Smooth muscle cell of the coronary artery (primary cell): ENCODE measurements at places on chromosomes 3 and 15. TPM values are rescaled to one million over a fixed set of nuclear protein-coding genes. Genes with fewer than 3 reads are reported as not detected.

AGBL1 gene
- total RNA-seq, result not detected in 2 replicates

GHRL gene
- 0.30 TPM in 1 of 2 replicates, not detected in the other for total RNA-seq

NOX5 gene
- total RNA-seq, result 0.08 and 0.12 TPM in 2 replicates

PLXNA1 gene
- 44.6 and 100 TPM in 2 replicates for total RNA-seq

B3GALNT1 gene
- 8.2 and 37.6 TPM in 2 replicates for total RNA-seq

LDHAL6B gene
- total RNA-seq, result not detected in 2 replicates

AQP9 gene
- 0.23 TPM in 1 of 2 replicates, not detected in the other for total RNA-seq

ADPRH gene
- total RNA-seq, result 0.70 and 2.2 TPM in 2 replicates

PBRM1 gene
- total RNA-seq, result 37.8 and 46.1 TPM in 2 replicates

NEDD4 gene
- total RNA-seq, result 13.5 and 21.1 TPM in 2 replicates

CLDN1 gene
- 0.08 and 0.12 TPM in 2 replicates for total RNA-seq

GOLGA6B gene
- not detected in 2 replicates for total RNA-seq

SUSD5 gene
- 5.0 and 9.6 TPM in 2 replicates for total RNA-seq
